ENCODE measurements at places on chromosomes 13 and 19.

DNA sequence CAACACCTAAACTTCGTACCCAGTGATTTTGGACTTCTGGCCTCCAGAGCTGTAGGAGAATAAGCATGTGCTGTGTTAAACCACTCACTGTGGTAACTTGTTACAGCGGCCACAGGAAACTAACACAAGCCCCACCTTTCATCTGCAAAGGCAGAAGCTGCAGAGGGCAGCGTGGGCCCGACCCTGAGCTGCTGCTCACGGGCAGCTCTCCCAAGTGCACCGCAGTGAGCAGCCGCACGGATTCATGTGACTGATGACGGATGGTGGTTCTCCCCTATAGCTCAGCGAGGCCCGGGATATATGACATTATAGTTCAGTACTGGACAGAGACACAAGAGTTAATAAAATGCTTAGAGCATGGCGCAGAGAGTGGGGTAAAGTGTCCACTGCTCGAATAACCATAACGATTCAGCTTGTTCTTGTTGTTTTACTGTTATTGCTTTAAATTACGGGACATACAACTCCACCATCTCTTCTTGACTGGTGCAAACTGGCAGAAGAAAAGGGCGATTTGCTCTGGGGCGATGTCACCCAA is 21.9 kb downstream of the VRK3 start:
- peak; percentile 29 for DNase-seq

GRCh38 chr13:105806628-105806920 is 728.9 kb downstream of the EFNB2 start:
- DNase-seq: no peak

DNA sequence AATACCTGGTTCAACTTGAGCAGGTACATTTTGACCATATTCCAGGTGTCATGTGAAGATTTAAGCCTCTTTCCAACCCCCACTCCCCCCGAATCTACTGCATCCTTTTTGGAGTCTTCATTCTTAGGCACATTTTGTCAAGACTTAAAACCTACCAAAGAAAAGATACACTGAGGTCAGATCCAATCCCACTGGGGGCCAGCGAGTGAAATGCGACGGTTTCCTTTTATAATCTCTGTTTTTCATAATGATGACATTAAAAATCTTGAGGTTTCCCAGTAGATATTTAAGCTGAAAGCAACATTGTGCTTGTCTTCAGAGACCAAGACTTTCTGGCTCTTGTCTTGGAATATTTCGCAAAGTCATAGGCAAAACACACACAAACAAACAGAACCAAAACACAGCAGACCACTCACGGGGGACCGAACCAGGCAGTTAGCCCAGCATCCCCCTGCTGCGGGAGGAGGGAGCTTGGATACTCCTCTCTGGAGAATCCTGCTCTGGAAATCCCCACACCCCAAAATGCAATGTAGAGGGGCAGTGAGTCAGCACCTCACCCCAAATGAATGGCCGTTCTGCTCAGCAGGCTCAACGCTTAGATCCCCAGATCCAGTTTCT is 506 bp upstream of the GAS6 start:
- no peak for DNase-seq

DNA sequence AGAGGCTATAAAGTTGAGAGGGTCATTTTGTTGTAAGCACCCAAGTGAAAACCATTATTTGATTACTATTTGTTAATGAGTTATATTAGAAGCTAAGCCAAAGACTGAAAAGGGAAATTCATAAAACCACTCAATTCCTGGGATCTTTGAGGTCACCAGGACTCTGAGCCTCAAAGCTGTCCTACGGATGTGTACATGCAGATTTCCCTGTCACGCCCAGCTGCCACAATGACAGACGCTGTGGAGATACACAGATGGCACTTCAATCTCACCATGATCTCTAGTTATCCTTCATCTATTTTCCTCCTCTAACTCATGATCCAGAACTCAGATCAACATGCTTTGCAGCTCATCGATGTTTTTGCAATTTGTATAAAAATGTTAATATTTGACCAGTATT is 403.5 kb upstream of the MIR17HG start:
- DNase-seq: no peak

GRCh38 chr13:105050686-105051085 is 1484.8 kb downstream of the EFNB2 start:
- no peak for DNase-seq
